ENCODE measurements at places on chromosomes 4 and X.

GRCh38 chr4:141885112-141885511 lies 248.7 kb downstream of the IL15 start:
- no peak for DNase-seq

GRCh38 chr4:163598028-163598427 lies 103.5 kb downstream of the TMA16 start:
- no peak for DNase-seq

DNA sequence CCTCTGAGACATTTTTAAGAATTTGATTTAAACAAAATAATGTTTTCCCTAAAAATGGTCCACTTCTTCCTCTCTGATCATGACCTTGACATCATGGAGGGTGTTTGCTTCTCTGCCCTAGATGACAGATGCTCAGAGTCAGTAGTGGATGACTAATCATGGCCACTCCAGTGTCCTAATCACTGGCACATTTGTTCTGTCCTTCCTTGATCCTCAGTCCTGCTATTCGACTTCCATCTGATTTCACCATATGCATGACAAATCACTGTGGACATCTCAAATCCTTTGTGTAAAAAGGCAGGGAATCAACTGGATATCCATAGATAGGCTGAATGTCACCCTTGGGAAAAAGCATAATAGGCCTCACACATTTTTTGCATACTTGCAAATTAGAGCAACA lies 9.0 kb downstream of the CRMP1 start:
- DNase-seq: no peak

DNA sequence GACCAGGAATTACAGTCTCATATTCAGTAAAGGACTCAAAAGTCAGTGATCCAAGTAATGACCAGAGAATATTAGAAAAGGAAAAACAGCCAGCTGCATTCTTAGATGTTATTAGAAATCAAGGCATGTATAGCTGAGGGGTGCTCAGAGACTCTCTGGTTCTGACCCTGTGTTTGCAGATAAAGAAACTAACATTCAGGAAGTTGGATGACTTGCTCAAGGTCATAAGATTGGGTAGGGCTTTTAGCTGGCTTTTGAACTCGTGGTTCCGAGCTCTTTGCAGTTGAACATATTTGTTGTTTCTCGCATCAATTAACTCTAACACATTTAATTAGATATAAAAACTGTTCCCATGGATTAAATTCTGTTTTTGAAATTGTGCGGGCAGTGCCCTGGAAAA lies 62.5 kb upstream of the ENPP6 start:
- DNase-seq: no peak

DNA sequence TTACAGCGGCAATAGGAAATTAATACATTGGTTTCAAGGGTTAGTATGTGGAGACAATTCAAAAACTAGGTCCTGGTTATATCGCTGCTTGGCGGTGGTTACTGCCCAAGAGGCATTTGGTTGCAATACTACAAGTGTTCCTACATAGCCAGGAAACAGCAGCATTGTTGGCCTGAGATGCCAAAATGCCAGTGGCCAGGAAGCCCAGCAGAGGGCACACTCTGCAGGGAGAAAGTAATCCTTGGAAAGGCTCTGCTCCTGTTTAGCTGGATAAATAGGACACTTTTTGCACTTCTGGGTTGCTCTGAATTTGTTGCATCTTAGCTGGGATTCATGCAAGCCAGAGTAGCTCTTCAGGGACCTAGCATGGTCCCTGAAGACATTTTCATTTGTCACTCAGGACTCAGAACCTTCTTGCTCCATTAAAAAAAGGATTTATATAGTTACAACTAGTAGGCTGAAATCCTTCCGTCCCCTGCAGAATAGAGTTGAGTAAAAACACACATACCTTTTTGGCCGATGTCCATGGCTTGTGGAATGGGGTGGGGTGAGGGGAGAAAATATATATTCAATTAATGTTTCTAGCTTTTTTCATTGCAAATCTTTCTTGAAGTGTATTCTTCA lies 8.1 kb upstream of the GPR119 start:
- no peak for DNase-seq

GRCh38 chr4:33045334-33045733 lies 2325.2 kb downstream of the PCDH7 start:
- no peak for DNase-seq

- DNase-seq: no peak
Observed at GRCh38 chrX:29196501-29196900, 609.3 kb downstream of the IL1RAPL1 start.

- no peak for DNase-seq
Observed at GRCh38 chr4:52957835-52958631, 95.9 kb downstream of the RASL11B start.

DNA sequence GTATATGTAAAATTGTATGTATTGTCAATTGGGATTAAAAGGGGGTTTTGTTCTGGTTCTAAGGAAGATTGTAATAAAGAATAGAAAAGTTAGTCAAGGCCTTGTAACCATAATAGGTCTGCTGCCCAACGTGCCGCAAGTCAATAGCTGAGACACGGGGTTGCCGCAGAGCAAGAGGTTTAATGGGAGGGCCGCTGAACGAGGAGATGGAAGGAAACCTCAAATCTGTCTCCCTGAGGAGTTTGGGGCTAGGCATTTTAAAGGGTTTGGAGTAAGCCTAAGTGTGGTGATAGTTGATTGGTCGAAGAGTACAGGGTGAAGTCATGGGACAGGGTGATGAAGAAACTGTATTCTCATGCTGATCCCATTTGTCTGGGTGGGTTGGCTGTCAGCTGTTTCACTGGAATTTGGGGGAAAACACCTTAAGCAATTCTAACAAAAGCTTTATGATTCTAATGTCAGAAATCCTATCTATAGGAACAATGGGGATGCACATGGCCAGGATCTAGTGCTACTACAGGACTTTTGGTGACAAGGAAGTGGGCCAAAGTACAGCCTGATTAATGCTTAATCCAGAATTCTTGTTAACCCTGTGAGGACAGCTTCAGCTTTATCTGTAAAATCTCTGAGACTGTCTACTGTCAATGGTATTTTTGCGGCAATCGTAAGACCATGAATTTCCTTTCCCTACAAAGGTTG lies 86.9 kb downstream of the RELL1 start:
- no peak for DNase-seq

DNA sequence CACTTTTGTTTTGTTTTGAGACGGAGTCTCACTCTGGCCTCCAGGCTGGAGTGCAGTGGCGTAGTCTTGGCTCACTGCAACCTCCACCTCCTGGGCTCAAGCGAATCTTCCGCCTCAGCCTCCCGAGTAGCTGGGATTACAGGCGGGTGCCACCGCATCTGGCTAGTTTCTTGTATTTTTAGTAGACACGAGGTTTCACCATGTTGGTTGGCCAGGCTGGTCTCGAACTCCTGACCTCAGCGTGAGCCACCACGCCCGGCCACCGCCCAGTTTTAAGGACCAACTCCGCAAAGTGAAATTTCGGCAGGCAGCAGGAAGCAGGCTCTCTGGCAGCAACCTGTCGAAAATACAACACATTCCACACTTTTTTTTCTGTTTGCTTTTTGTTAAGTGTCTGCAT lies 13.4 kb downstream of the DHRSX start:
- DNase-seq: no peak

GRCh38 chrX:9184211-9184610 lies 150.3 kb upstream of the FAM9B start:
- no peak for DNase-seq

- DNase-seq: no peak
Observed at GRCh38 chr4:185810746-185811508, 1.1 kb downstream of the SORBS2 start.

- no peak for DNase-seq
Observed at GRCh38 chr4:119580293-119580692, 48.3 kb downstream of the PDE5A start.

DNA sequence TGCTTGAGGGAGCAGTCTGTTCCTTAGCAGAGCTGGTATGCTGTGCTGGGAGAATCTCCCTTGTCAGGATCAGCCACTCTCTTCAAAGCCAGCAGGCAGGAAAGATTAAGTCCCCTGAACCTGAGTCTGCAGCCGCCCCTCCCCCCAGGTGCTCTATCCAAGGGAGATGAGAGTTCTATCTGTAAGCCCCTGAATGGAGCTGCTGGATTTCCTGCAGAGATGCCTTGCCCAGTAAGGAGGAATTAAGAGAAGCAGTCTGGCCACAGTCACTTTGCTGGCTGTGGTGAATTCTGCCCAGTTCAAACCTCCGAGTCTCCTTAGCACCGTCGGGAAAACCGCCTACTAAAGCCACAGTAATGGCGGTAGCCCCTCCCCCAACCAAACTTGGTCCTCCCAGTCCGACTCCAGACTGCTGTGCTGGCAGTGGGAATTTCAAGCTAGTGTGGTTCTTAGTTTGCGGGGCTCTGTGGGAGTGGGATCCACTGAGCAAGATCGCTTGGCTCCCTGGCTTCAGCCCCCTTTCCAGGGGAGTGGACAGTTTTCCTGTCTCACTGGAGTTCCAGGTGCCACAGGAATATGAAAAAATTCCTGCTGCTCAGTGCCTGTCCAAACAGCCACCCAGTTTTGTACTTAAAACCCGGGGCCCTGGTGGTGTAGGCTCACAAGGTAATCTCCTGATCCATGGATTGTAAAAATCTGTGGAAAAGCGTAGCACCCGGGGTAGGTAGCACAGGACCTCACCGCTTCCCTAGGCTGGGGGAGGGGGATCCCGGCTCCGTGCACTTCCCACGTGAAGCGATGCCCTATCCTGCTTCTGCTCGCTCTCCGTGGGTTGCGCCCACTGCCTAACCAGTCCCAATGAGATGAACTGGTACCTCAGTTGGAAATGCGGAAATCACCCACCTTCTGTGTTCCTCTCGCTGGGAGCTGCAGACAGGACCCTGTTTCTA lies 38.0 kb downstream of the RAB28 start:
- no peak for DNase-seq

- no peak for DNase-seq
Observed at GRCh38 chrX:149513825-149514428, 8.8 kb upstream of the IDS start.

DNA sequence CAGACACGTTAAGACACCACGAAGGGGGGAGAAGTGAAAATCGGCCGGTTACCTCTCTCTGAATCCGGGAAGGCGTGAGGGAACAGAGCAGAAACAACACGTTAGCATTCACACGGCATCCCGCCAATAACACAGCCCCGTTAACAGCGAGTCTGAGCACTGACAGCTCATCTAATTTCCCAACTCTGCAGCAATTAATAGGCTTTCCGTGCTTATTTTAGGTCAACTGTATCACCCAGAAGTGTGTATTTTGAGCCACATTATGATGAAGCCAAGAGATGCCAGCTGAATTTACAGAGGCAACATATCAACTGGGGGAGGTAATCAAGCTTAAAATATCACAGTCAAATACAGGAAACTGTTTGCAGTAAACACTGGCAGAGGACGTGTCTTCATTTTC lies 92.6 kb downstream of the NSUN7 start:
- DNase-seq: no peak

DNA sequence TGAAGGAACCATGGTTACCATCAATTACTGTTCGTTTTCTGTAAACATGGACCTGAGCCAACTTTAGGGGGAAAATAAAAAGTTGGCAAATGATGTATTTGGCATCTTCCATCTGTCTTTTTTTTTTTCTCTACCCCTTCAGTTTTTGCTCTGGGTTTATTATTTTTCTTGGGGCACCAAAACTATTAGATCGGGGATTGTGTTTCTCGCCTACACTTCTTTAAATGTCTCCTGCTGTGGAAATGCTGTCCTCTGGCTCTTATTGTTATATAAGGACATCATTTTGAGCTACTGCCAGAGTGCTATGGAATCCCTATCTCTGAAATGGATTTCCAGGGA lies 234.0 kb upstream of the SLIT2 start:
- DNase-seq: no peak

DNA sequence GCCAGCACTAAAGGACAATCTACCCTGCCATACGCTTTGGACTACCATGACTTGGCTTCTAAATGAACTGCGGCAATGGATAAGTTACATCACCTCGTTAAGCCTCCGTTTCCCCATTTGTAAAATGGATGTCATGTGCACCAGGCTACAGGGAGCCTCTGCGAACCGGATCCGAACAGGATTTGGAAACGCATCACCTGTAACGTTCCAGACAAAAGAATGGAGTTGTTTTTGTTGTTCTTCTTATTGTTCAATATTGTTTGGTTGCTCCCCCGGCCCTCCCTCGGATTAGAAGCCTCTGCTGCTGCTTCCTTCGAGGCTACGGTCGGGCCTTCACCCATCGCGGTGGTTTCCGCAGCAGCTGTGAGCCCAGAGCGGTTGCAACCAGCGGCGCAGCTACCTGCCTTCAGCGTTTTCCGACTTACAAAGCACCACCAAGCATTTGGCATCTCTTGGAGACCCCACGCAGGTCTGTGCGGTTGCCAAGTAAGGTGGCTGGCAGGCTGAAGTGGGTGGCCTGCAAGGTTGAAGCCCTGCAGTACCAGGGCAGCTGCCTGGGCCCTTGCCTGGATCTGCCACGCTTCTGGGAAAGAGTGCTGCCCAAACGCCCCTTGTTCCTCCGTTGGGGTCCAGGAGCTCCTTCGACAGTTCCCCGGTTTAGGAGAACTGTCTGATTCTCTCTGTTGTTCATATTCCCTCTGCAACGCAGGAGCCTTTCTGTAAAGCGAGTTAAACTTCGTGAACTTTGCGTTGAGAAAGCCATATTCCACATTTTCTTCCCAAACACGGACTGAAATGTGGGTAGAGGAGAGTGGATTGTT lies 7.1 kb downstream of the NKX3-2 start:
- no peak for DNase-seq

DNA sequence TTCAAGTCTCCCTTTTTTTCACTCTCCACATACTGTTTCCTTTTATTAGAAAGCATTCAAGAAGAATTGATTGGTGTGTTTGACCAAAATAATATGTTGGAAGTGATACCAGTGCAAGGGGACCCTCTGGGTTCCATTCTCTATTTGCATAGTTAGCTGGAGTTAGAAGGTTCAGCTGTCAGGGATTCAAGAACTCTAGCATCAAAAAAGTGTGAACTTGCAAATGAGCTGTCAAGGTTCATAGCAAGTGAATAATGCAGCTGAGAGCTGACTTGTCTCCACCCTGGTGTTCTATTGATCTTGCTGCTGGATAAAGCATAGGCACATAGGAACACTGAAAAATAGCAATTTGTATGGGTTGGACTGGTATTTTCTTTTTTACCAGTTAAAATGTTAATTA lies 73.2 kb downstream of the SORBS2 start:
- no peak for DNase-seq
